ENCODE measurements at places on chromosomes 5 and 9.

GRCh38 chr9:124348363-124348762 is 66.9 kb downstream of the PSMB7 start:
- no peak for DNase-seq

DNA sequence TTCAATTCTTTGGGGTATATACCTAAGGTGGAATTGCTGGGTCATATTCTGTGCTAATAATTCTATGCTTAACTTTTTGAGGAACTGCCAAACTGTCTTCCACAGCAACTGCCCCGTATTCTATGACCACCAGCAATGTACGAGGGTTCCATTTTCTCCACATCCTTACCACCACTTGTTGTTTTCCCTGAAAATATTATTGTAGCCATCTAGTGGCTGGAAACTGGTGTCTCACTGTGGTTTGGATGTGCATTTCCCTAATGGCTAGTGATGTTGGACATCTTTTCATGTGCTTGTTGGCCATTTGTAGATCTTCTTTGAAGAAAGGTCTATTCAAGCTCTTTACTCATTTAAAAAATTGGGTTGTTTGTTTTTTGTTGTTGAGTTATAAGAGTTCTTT is 30.7 kb downstream of the MSX2 start:
- no peak for DNase-seq

DNA sequence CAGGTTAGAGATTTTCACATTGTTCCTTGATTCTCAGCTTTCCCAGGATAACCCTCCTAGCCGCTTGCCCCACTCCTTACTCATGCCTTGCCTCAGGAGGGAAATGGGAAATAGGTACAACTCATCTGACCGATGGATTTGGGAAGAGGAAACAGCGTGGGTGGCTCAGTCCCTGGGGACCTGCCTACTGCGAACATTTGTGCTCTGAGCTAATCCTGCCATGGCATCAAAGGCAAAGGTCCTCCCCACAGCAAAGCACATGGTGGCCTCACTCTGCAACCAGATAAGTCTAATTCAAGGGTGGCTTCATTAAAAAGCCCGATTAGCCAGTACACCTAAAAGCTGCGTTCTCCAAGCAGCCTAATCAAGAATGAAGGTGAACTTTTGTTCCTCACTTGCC is 82.4 kb upstream of the ADRA1B start:
- DNase-seq: no peak

DNA sequence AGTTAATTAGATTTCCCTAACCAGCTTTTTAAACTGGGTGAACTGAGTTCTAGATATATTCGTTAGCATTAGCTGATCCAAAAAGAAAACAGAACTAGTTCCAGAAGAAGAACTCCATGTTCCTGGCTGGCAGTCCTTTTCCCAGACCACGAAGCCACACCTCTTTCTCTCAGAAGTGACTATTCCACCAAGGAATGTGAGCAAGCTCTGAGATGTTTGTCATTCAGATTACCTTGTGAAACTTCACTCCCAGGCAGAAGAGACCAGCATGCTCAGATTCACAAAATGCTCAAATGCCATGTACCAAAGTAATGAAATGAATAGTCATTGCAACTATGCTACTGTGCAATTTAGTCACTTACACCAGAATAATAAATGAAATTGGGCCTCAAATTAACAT is 4.4 kb upstream of the SSBP2 start:
- DNase-seq: no peak

GRCh38 chr9:121376214-121376830 is 6.3 kb upstream of the STOM start:
- no peak for DNase-seq

GRCh38 chr9:135037521-135038250 is 49.8 kb upstream of the OLFM1 start:
- no peak for DNase-seq

DNA sequence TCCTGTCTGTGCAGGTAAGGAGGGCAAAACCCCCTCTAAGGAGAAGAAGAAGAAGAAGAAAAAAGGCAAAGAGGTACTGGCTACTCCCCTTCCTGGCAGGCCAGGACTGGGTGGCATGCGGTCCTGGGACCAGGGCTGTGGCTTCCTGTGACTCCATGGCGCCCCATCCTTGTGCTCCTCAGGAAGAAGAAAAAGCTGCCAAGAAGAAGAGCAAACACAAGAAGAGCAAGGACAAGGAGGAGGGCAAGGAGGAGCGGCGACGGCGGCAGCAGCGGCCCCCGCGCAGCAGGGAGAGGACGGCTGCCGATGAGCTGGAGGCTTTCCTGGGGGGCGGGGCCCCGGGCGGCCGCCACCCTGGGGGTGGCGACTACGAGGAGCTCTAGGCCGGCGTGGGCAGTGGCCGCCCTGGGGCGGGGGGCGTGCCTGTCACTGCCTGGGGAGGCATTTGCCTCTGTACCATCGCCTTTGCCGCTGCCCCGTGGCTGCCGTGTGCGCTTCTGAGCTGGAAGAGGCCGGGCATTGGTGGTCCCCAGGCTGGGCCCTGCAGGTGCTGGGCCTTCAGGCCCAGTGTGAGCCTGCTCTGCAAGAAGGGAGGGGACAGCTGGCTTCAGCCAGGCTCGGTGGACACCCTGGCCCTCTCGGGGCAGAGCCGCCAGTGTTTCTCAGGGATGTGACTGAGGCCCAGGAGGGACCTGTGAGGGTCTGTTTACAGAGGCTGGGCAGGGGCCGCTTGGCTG is 2.0 kb upstream of the AJM1 start:
- no peak for DNase-seq
